D341Med (cell line): ENCODE measurements at places on chromosomes 7 and 10.

- no peak for DNase-seq
These were observed 73.1 kb upstream of the UCN3 start for GRCh38 chr10:5291501-5292195.

- DNase-seq = no peak
These were observed 149.4 kb upstream of the MKI67 start for GRCh38 chr10:128275388-128276177.

DNA sequence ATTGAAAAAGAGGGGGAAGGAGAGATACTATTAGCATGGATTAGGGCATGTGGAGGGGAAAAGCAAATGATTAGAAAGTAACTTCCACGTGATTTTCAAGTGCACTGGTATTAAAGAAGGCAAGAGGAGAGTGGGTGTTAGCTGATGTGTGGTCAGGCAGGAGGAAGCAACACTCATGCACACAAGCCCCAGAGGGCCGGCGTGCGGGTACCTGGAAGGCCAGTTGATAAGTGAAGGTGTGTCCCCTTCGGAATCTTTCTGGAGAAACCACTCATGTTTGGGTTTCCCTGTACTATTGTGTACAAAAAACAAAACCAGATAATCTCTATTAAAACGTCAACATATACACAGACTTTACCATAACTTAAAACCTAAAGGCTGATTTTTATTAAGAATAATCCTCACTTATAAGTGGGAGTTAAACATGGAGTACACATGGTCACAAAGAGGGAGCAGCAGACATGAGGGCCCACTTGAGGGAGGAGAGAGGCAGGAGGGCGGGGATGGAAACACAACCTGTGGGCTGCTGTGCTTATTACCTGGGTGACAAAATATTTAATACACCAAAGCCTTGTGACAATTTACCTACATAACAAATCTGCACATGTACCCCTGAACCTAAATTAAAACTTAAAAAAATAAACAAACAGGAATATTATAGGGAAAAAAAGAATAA is 98.9 kb downstream of the SVIL start:
- no peak for DNase-seq

- no peak for DNase-seq
These were observed 45.7 kb upstream of the CRTAC1 start for GRCh38 chr10:98076086-98076485.

- DNase-seq = no peak
These were observed 32.9 kb upstream of the ANKRD2 start for GRCh38 chr10:97539523-97540200.
